Stomach (tissue), 19 donors: ENCODE measurements at places on chromosomes 13 and 19. TPM values are rescaled to one million over a fixed set of nuclear protein-coding genes. Genes with fewer than 3 reads are reported as not detected.
A peak's percentile ranks its signal among the peaks of the same experiment; 100 is the strongest.

GRCh38 chr19:42295831-42296525, 6.0 kb upstream of the PRR19 start:
- peak; percentile 93 for DNase-seq

- DNase-seq: no peak
These were observed 62.8 kb downstream of the WDFY2 start for GRCh38 chr13:51647067-51647466.

The MATK gene
- total RNA-seq: 4.4 TPM

- DNase-seq: peak; percentile 35
These were observed 97.8 kb downstream of the KLF12 start for GRCh38 chr13:74036373-74036772.

DNA sequence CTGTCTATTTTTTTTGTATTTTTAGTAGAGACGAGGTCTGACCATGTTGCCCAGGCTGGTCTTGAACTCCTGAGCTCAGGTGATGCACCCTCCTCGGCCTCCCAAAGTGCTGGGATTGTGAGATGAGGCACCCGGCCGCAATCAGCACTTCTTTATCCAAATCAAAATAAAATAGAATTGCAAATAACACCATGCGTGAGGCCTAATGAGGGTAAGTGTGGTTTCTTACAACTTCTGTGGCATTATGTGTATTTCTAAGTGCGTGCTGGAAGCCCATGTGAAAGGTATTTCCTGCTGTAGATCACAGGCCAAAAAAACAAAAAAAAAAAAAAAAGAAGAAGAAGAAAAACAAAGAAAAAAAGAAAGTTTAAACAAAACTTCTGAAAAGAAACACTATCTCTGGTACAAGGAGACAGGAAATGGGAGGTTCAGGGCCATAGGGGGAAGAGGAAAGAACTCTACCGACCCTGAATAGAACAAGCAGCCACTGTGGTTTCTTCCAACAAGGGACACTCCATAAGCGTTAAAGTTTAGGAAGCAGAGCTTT, 3.0 kb upstream of the GRAMD1A start:
- no peak for DNase-seq

The ZNF93 gene
- 7.4 TPM for total RNA-seq

GRCh38 chr19:43651758-43652545, 12.3 kb upstream of the CADM4 start:
- peak; percentile 87 for DNase-seq

DNA sequence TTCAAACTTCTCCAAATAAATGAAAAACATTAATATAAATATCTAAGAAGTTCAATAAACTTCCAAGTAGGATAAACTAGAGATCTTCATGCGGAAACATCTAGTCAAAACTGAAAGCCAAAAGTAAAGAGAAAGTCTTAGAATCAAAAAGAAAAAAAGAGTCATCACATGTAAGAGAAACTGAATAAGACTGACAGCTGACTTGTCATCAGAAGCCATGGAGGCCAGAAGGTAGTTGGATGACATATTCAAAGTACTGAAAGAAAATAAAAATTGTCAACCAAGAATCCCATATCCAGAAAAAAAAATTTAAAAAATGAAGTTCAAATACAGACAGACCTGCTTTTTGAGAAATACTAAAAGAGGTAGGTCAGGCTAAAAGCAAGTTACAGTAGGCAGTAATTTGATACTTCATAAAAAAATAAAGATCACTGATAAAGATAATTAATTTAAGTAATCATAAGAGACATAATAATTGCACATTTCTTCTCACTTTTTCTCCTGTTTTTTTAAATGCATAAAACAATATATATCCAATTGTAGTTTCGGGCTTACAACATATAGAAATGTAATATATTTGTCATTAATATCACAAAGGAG, 327.6 kb upstream of the PCDH9 start:
- DNase-seq: no peak

- no peak for DNase-seq
These were observed 15.0 kb downstream of the TSHZ3 start for GRCh38 chr19:31334101-31334848.

DNA sequence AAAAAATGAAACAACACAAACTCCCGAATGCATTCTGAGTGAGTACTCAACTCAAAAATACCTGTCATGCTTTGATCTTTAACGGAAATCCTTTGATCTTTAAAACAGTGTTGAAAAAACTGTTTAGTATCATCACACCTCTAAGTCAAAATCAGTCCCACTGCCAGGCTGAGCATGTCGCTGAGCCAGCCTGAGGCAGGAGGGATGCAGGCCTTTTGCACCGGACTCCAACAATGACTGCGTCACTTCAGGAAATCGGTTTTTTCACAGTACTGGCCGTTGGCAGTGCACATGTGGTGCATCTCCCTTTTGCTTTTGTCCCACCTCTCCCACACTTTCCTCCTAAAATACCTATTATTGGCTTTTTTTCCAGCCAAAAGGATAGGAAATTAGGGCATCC, 78.2 kb downstream of the SHISA2 start:
- no peak for DNase-seq

- DNase-seq: no peak
These were observed 3.2 kb upstream of the ERVV-2 start for GRCh38 chr19:53041366-53041765.

DNA sequence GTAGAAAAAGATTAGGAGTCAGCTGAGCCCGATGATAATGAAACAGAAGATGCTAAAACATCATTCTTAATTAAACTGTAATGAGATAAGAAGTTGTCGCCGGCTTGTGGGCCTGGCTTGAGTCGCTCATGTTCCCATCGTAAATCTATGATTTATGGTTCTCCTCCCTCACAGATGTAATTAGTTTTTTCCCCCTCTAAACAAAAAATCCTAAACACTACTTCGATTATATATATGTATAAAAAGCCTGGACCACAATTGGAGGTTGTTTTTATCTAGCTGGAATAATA, 151.3 kb downstream of the PTPRS start:
- DNase-seq: no peak

DNA sequence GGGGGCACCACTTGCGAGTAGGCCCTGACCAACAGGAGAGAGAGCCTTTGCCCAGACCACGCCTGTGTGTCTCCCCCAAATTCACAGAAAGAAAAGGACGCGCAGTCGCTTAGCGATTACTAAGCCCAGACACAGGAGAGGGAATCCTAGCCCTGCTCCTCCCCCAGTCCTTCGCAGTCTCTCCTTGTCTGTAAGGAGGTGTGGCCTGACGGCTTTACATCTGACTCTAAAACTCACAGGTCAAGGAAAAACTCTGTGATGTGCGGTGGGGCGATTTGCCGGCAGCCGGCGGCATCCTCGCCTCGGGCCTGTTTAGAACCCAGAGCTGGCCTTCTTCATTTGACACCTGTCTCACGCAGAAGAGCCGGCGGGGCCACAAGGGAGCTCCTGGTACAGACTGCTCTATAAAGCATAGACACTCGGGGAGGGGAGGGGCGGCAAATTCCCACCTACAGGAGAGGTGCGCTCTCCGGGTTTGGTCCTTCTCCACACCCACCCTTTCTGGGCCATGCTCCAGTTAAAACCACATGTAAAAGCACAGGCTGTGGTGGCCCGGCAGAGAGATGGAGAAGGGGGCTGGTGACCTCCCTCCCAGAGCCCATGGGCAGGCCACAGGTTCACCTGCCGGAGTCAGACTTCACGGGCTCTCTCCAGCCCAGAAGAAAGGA, 17.8 kb downstream of the GPR12 start:
- DNase-seq: no peak

GRCh38 chr19:49200238-49200862, 42.8 kb downstream of the TRPM4 start:
- no peak for DNase-seq

The LYL1 gene
- total RNA-seq: 12.6 TPM

DNA sequence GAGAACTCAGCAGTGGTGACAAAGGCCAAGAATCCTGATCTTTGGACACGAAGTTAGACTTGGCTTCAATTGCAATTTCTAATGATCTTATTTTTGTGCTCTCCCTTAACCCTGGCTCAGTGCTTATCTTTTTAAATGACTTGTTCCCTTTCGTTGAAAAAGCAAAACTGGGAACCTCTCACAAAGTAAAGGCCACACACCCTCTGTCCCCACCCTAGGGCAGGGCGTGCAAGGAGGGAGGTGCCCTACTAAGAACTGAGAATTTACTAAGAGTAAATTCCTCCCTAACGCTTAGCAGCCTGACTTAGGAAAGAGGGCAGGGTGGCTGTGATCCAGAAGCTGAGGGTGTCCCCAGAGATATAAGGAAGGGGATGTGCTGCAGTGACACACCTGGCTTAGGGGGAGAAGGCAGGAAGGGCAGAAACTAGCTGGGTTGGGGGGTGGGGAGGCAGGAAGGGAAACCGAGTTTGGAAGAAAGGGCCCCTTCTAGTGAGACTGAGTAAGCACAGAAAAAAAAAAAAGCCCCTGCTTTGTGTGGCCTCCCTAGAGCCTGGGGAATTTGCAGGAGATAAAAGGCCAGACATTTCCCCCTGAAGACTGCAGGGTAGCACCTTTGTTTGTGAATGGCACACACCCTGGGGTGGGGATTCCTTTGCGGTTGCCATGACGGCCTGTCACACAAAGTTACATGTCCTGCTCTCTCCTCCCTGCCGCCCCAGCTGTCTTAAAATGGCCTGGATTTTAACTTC, 435.1 kb downstream of the EFNB2 start:
- DNase-seq: peak; percentile 86

The CAMSAP3 gene
- 42.9 TPM for total RNA-seq

The SAMD4B gene
- 136 TPM for total RNA-seq

The CD33 gene
- total RNA-seq: 4.8 TPM

GRCh38 chr13:43988302-43988701, 108.6 kb downstream of the LACC1 start:
- DNase-seq: no peak
